ENCODE measurements at places on chromosomes 6 and 20.

- H3K36me3 ChIP-seq: no peaks in the 10 kb centered on the region
- H3K27ac ChIP-seq: no peak overlapping the region
- no peak overlapping the region for H3K4me3 ChIP-seq
- no peaks in the 10 kb centered on the region for H3K27me3 ChIP-seq
- peaks cover 24% of the 10 kb centered on the region for H3K4me1 ChIP-seq
Measured at GRCh38 chr20:23165307-23165750, 79.2 kb upstream of the CD93 start.

GRCh38 chr6:36241728-36242127 lies 28.1 kb upstream of the PNPLA1 start:
- no peak overlapping the region for H3K27ac ChIP-seq
- H3K4me1 ChIP-seq: peaks cover 25% of the 10 kb centered on the region
- DNase-seq: no peak
- H3K4me3 ChIP-seq: no peak overlapping the region
- H3K27me3 ChIP-seq: no peaks in the 10 kb centered on the region

GRCh38 chr6:118489990-118490389 lies 58.1 kb upstream of the PLN start:
- no peaks in the 10 kb centered on the region for H3K27me3 ChIP-seq
- DNase-seq: no peak
- H3K27ac ChIP-seq: no peak overlapping the region

GRCh38 chr6:52086741-52087140 lies 672 bp downstream of the PKHD1 start:
- no peak overlapping the region for H3K27ac ChIP-seq
- no peaks in the 10 kb centered on the region for H3K36me3 ChIP-seq
- no peak overlapping the region for H3K4me3 ChIP-seq
- H3K4me1 ChIP-seq: no peaks in the 10 kb centered on the region
- DNase-seq: no peak

DNA sequence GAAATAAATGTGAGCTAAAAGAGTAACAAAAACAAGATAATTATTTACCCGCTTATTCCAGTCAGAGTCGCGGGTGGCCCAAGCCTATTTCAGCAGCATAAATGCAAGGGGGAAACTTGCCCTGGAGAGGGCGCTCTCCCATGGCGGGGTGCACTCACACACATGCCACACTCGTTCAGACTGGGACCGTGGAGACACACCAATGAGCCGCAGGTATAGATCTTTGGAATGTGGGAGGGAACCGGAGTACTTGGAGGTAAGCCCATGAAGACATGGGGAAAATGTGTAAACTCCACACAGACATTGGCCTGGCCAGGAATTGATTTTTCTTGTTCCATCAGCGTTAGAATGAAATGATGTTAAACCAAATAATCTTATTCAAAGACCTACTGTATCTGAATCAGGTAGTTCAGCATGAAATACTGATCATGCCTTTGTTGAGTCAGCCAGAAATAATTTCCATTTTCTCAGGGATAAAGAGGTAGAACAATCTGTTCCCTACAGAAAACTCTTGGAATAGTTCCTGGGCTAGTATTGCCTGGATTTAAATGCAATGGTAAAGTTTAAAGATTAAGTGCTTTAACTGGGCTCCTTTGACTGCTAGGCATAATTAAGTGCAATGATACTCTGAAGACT lies 191.5 kb downstream of the MCHR2 start:
- H3K27ac ChIP-seq: no peak overlapping the region
- H3K4me1 ChIP-seq: no peaks in the 10 kb centered on the region
- no peaks in the 10 kb centered on the region for H3K36me3 ChIP-seq
- H3K27me3 ChIP-seq: peaks cover 1% of the 10 kb centered on the region
- DNase-seq: no peak

DNA sequence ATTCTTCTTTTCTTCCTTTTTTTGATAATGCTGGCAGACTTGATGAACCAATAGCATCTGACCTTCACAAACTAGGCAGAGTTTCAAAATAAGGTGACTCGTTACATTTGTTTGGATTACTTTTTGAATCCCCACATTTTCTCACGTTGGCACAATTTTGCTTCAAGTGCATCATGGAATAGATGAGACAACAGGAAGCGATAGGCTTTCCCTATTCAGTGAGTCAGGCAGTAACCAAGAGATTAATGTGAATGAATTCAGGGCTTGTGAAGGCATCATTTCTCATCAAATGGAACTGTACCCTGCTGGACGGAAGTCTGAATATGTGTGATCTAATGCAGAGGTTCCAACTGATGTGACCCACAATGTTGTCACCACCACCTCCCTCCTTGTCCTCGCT lies 10.7 kb downstream of the RFPL4B start:
- DNase-seq: no peak
- no peak overlapping the region for H3K27ac ChIP-seq
- H3K36me3 ChIP-seq: no peaks in the 10 kb centered on the region
- H3K4me1 ChIP-seq: no peaks in the 10 kb centered on the region
- no peaks in the 10 kb centered on the region for H3K27me3 ChIP-seq
- H3K4me3 ChIP-seq: no peak overlapping the region

GRCh38 chr6:160178271-160178670 lies 56.7 kb downstream of the SLC22A1 start:
- H3K4me3 ChIP-seq: no peak overlapping the region
- H3K4me1 ChIP-seq: no peaks in the 10 kb centered on the region
- DNase-seq: no peak
- no peaks in the 10 kb centered on the region for H3K36me3 ChIP-seq
- no peaks in the 10 kb centered on the region for H3K27me3 ChIP-seq
- no peak overlapping the region for H3K27ac ChIP-seq

- peaks cover 43% of the 10 kb centered on the region for H3K27me3 ChIP-seq
- no peaks in the 10 kb centered on the region for H3K4me1 ChIP-seq
Measured at GRCh38 chr20:63002511-63002910, 4.3 kb downstream of the BHLHE23 start.

DNA sequence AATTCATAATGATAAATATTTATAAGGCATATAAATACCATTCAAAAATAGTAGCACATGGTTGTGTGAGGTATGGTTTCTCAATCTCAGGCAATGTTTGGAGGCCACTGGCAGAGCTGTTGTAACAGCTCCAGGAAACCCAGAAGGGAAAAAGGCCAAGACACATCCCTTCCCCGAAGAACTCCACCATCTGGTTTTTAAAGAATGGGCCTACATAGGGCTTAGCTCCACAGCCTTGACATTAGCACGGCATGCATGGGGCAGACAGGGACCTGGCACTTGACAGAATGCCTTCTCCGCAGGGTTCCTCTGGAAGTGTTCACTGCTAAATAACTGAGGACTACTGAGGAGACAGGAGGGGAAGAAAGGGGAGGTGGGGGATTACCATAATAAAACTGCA lies 16.1 kb upstream of the FOXO3 start:
- no peaks in the 10 kb centered on the region for H3K36me3 ChIP-seq
- H3K27ac ChIP-seq: no peak overlapping the region
- no peak for DNase-seq
- no peaks in the 10 kb centered on the region for H3K27me3 ChIP-seq
- peaks cover 18% of the 10 kb centered on the region for H3K4me1 ChIP-seq

GRCh38 chr6:26205625-26206574 lies 118.7 kb downstream of the HFE start:
- no peaks in the 10 kb centered on the region for H3K36me3 ChIP-seq
- peak overlapping the region; percentile 93 for H3K27ac ChIP-seq
- peaks cover 5% of the 10 kb centered on the region for H3K4me1 ChIP-seq

GRCh38 chr20:36153736-36154699 lies 522 bp upstream of the EPB41L1 start:
- H3K36me3 ChIP-seq: no peaks in the 10 kb centered on the region
- peaks cover 38% of the 10 kb centered on the region for H3K4me1 ChIP-seq
- H3K27me3 ChIP-seq: no peaks in the 10 kb centered on the region

- no peak overlapping the region for H3K27ac ChIP-seq
- no peaks in the 10 kb centered on the region for H3K27me3 ChIP-seq
- no peak for DNase-seq
- no peak overlapping the region for H3K4me3 ChIP-seq
Measured at GRCh38 chr6:114941078-114941477, 598.3 kb upstream of the HS3ST5 start.

GRCh38 chr6:70557998-70558397 lies 8.7 kb upstream of the SDHAF4 start:
- no peak overlapping the region for H3K27ac ChIP-seq
- no peak for DNase-seq
- no peaks in the 10 kb centered on the region for H3K27me3 ChIP-seq
- no peaks in the 10 kb centered on the region for H3K36me3 ChIP-seq

DNA sequence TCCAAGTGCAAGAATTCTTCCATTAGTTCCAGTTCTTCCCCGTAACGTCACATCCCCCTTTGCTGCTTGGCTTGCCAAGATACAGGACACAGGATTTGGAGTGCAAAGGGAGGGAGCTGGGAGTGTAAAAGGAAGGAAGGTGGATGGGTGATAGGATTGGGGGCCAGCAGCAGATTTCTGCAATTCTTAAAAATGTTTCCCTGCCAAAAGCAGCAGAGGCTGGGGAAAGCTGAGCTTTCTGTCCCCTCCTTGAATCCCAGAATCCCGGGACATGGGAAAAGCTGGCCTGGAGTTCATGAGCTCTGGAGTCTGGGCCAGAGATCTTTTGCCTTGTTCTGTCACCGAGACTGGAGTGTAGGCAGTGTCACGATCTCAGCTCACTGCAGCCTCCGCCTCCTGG lies 60.0 kb upstream of the EPB41L1 start:
- H3K36me3 ChIP-seq: no peaks in the 10 kb centered on the region
- peak overlapping the region; percentile 93 for H3K27ac ChIP-seq
- no peaks in the 10 kb centered on the region for H3K27me3 ChIP-seq
- H3K4me3 ChIP-seq: peak overlapping the region; percentile 84

- H3K4me1 ChIP-seq: no peaks in the 10 kb centered on the region
- no peaks in the 10 kb centered on the region for H3K36me3 ChIP-seq
- H3K4me3 ChIP-seq: no peak overlapping the region
- H3K27ac ChIP-seq: no peak overlapping the region
- peaks cover 4% of the 10 kb centered on the region for H3K27me3 ChIP-seq
Measured at GRCh38 chr6:169999367-169999766, 247.9 kb downstream of the ERMARD start.

- H3K36me3 ChIP-seq: no peaks in the 10 kb centered on the region
- H3K4me1 ChIP-seq: no peaks in the 10 kb centered on the region
- no peaks in the 10 kb centered on the region for H3K27me3 ChIP-seq
- no peak overlapping the region for H3K27ac ChIP-seq
Measured at GRCh38 chr20:7523288-7523687, 417.0 kb downstream of the HAO1 start.

DNA sequence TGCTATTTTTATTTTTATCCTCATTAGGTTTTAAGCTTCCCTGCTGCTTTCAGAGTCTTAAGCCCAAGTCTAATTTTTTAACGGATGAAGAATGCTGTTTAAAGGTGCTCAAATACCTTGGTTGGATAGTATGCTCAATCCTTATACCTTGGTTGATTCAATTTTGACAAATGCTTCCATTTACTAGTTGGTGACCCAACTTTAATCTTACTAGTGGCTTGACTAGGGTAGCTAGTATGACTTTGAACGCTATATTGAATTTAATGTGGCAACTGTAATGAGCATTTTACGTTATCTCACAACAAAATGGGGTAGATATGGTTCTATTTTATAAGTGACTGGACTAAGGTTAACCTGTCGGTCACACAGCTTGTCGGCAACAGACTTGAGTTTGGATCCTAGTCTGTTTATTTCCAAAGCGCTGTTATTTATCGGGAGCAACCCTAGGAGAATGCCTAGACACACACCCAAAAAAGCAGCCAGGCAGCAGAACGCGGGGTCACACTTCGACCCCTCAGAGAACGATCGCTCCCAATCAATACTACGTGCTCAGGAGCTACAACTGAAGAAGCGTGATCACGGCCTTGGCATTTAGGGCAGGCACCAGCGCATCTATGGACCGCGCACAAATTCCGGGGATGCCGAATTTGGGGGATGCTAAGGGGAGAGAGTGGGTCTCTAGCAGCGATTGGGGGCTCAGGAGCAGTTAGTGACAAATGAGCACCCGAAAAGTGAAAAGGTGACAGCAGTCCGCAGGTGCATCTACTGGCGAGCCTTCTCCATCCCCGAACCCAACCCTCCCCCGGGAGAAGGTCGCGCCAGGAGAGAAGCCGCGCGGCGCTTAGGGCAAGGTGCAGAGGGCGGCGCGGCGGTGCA lies 586 bp upstream of the ALDH5A1 start:
- no peaks in the 10 kb centered on the region for H3K36me3 ChIP-seq
- H3K27ac ChIP-seq: peak overlapping the region; percentile 75
- H3K4me3 ChIP-seq: peak overlapping the region; percentile 93
- H3K27me3 ChIP-seq: no peaks in the 10 kb centered on the region
- no peak for DNase-seq
- peaks cover 14% of the 10 kb centered on the region for H3K4me1 ChIP-seq

GRCh38 chr6:116430860-116431259 lies 30.3 kb upstream of the CALHM6 start:
- H3K4me3 ChIP-seq: no peak overlapping the region
- no peaks in the 10 kb centered on the region for H3K36me3 ChIP-seq
- peaks cover 12% of the 10 kb centered on the region for H3K4me1 ChIP-seq
- no peak overlapping the region for H3K27ac ChIP-seq
- no peaks in the 10 kb centered on the region for H3K27me3 ChIP-seq
- DNase-seq: no peak

DNA sequence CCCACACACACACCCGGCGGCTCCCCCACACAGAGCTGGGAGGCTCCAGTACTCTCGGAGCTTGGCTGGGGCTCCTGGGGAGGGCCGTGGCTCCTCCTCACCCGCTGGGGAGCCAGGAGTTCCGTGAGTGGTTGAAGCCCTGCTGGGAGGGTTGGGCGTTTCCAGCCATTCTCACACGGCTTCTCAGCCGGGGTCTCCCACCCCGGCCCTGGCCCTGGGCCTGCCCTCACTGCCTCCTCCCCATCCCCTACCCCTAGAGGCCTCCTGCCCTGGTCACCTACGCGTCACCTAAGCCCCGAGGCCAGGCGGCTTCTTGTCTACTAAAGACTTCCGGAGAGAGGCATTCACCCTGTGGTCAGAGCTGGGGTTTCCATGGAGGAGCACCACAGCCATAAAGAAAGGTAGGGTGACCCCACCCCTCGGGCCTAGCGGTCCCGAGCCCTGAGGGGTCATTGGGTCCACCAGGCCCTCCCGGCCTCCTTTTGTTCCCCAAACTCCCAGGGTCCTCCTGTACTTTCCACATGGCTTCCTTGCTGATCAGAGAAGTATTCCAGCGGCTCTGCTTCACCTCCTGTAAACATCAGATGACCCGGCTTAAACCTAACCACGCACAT lies 99.3 kb downstream of the TTLL2 start:
- no peaks in the 10 kb centered on the region for H3K4me1 ChIP-seq
- H3K27me3 ChIP-seq: no peaks in the 10 kb centered on the region
- H3K27ac ChIP-seq: no peak overlapping the region

DNA sequence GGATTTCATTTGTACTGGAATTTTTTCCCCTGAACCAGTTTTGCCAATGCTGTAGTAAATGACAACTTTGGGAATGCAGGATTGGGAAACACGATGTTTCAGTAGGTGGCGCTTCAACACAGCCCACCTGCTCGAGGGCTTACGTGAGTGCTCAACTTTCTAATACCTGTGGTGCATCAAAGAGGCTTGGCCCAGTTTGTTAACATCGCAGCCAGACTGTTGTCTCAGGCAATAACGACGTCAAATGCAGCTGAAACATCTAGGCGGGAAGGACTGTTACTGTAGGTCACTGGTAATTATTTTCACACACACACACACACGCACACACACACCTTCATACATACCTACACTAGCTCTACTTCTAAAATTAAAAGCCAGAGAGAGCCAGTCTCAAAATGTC lies 815.5 kb upstream of the SLC35B3 start:
- H3K27me3 ChIP-seq: no peaks in the 10 kb centered on the region
- H3K36me3 ChIP-seq: no peaks in the 10 kb centered on the region
- H3K4me1 ChIP-seq: peaks cover 11% of the 10 kb centered on the region
- DNase-seq: no peak
- H3K4me3 ChIP-seq: no peak overlapping the region

- no peak overlapping the region for H3K27ac ChIP-seq
- H3K4me1 ChIP-seq: peaks cover 3% of the 10 kb centered on the region
- DNase-seq: no peak
- no peak overlapping the region for H3K4me3 ChIP-seq
- H3K36me3 ChIP-seq: no peaks in the 10 kb centered on the region
- H3K27me3 ChIP-seq: no peaks in the 10 kb centered on the region
Measured at GRCh38 chr20:62791301-62792181, 4.7 kb upstream of the MRGBP start.

All from esophagus squamous epithelium (tissue), 5 donors.